T-helper 22 cell (primary cell): ENCODE measurements at places on chromosomes 7 and 10.

GRCh38 chr7:144991041-144991440 is 155.2 kb upstream of the TPK1 start:
- DNase-seq: no peak

DNA sequence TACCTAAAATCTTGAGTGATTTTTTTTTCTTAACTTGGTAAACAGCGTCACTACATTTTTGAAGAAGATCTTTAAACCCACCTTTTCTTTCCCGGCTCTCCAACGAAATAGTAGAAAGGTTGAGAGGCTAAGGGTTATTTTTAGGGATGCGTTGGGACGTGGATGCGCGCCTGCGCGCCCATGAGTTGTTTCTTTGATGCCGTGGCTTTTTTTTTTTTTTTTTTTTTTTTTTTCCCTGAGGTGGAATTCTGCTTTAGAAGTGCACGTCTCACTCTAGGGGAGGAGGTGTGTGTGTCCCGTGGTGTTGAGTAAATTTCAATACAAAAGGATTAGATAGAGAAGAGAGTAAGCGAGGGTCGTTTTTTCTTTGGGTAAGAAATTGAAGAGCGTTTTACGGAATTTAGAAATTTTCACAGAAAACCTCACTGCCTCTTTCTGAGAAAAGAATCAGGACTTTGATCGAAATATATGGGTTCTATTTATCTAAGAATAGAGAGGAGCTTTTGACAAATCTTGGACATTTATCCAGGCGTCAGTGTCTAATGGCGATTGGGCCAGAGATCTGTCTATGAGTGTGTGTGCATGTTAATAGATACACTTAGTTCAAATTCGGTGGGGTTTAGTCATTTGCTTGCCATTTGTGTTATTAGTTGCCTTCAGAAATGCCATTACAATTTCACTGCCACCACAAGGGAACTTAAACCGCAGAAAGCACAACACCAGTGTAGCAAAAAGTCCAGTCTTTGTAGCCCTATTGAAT is 1.2 kb upstream of the SP8 start:
- no peak for DNase-seq

GRCh38 chr10:47350671-47351640 is 2.8 kb downstream of the RBP3 start:
- DNase-seq: no peak

DNA sequence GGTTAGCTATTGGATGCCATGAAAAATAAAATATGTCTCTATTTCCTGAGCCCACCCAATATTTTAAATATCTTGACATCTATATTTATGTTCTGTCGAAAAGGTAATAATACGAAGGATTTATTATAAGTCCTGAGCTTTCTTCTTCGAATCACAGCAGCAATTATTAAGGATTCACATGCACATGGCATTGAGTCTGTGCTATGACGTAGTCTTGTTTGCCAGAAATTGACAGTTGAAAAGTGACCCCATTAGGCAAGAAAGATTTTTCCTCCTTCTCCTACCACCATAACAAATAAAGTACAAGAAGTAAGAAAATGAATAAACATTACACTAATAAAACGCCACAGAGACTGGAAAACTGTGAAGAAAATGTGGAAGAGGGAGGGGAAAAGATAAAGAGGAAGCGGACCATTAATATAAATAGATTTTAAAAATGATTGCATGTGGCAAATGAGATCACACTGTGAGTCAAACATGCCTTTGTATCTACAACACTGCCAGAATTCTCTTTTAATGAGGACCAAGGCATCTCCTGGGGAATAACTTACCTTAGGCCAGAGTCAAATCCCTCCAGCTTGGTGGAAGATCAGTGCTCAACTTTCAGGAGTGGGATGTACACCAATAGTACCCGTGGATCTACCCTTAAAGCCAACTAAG is 21.6 kb downstream of the FZD1 start:
- no peak for DNase-seq

GRCh38 chr7:33836797-33837355 is 68.5 kb upstream of the BMPER start:
- DNase-seq: no peak

GRCh38 chr7:22219739-22220493 is 137.0 kb downstream of the RAPGEF5 start:
- DNase-seq: no peak

GRCh38 chr10:54985732-54986131 is 184.7 kb upstream of the PCDH15 start:
- DNase-seq: no peak

DNA sequence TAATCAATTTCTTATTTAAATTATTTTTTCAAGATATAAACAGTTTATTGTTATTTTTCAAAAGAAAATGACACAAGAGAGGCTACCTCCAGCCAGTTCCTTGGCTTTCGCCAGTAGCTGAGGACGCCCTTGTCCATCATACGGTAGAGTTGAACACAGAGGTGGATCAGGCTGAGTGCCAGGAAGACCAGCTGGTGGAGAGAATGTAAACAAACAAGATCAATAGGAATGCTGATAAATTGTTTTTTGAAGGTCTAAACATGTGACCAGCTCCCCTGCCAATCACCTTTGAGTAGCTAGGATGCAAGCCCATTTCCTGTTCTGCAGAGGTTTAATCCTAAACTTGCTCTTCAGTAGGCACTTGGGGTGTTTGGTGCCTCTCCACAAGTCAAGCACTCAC is 138.9 kb downstream of the PKD1L1 start:
- no peak for DNase-seq

DNA sequence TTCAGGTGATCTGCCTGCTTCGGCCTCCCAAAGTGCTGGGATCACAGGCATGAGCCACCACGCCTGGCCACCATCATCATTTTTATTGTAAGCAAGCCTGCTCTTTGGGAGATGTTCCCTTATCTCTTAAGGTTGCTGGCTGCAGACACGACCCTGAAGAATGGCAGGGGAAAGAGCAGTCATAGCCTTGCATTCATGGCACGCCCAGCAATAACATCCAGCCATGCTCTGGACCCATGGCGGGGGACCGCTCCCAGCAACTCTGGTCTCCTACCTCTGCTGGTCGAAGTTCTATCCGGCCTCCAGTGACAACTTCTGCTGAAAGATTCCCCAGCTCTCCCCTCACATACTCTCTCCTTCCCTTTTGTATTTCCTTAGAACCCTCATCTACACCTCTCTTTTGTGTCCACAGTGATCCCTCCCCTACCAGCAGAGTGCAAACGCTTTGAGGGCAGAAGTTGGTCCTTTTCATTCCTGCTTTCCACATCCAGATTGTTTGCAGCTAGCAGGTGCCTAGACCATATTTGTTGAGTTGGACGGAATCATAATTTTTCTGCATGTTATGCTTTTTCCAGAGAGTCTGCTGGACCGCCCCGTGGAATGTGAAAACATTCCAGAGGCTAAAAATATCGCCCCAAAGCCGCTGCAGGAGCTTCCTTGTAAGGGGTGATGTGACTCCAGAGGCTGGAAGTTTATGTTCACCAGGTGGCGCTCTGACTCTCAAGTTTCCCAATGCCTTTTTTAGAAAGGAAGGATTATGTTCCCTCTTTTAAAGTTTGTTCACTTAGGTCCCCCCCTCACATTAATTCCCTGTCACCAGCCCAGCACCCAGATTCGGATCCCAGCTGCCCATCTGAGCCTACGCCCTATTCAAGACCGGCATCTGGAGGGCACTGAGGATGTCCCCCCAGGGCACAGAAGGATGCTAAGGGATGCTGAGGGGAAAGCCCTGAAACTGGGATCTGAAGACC is 4.3 kb upstream of the MARVELD1 start:
- DNase-seq: no peak

GRCh38 chr10:83908506-83908905 is 230.8 kb upstream of the GHITM start:
- DNase-seq: no peak

DNA sequence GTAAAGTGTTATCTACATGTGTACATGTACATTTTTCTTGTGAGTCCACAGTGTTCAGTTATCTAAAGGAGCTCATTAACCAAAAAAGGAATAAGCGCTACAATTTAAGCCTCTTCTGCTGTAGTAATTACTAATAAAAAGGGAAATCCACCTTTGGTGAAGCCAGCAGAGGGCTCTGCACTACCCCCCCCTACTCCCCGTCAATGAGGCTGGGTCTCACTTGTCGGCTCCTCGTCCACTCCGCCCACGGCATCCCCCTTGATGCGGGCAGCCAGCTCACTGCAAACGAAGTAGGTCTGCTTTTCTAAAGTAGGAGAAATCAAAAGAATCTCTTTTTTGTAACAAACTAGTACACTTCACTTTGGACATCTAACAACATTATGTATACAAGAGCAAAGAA is 4.7 kb upstream of the WASHC2A start:
- DNase-seq: no peak

- DNase-seq: no peak
Measured at GRCh38 chr7:107069457-107069856, 25.0 kb downstream of the PRKAR2B start.

DNA sequence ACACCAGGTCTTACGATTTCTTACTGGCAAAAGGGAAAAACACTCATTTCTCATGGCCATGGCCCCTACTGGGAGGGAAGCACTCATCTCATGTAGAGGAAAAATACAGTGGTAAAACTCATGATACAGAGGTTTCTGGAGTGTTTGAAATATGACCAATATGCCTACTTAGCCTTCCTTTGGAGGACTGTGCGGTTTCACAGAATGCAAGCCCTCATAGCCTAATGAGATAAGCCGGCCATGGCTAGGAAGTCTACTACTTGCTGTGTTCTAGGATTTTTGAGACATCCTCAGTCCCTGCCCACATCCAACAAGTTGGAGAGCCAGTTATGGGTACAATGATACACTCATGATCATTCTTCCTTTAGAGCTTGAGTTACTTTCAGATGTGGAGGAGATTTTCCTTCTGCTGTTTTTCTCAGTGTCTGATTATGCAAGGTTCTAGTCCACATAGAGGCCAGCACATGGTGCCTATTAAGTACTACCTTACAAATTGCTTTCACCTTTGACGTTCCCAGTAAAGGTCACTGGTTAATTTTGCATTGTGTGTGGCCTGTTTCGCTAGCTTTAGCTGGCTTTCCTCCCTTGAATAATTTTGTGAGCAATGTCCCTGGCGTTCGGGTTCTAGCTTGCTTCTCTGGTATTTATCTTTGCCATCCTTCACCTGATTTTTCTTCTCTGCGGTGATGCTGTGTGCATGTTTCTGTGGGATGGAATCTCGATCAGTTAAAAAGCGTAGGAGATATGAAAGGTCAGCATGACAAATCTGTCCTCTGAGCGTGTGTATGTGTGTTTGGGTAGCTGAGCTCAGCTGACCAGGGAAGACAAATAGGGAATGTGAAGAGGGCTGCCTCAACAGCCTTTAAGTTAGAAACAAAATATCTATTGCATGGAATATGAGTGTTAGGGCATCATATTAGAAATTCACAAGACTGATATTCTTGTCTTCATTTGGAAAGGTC is 295.4 kb downstream of the LRMDA start:
- no peak for DNase-seq

GRCh38 chr10:86047588-86047987 is 319.0 kb downstream of the GRID1 start:
- no peak for DNase-seq

- DNase-seq: no peak
Measured at GRCh38 chr7:151724920-151725584, 151.9 kb downstream of the PRKAG2 start.

DNA sequence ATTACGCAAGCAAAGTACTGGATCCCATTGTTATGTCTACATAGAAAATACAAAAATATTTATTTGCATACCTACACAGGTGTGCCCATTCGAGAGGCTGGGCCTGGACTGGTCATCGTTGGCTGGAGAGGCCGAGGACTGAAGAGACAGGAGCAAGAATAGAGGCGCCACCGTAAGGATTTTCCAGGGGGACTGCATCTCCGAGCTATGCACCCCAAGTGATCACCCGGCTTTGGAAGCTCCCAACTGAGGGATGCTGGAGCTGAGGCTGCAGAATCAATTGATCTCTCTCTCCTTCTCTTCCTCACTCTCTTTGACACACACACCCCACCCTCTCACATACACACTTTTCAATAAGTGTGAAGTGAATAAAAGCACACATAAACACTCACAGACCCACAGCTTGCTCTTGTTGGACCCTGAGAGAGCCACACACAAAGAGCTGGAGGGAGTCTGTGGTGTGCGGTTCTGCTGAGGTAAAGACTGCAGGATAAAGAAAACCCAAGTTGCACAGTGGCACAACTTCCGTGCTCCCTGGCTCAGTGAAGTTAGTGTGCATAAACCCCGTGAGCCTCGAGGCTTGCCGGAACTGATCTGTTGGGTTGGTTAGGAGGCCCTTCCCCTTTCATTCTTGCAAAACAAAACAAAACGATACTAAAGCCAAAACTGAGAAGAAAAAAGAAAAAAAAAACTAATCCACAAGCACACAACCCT is at the start of gene AOAH:
TSS of gene AOAH (minus strand) at position 544 of the 714 bp plus-strand sequence. CDS start at position 198, 346 bp downstream.
- peak; percentile 60 for DNase-seq

GRCh38 chr7:152504367-152504766 is 68.6 kb upstream of the KMT2C start:
- no peak for DNase-seq

- DNase-seq: no peak
Measured at GRCh38 chr7:30702200-30702599, 19.9 kb upstream of the CRHR2 start.

DNA sequence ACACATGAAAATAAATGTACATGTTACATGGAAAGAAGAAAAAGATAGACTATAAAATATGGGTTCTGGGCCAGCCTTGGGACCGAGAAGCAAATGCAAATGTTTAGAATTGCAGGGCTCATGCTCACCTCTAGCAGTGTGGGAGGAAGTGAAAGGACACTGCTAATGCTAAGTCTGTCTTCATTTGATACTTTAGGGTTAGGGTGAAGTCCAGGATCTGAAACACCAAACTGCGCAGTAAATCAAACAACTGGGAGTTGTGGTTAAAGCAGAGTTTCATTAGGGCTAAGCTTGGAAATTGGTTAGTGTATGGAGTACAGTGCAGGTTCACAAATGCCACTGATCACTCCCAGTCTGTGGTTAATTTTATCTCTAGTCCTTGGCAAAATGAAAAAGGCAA is 73.2 kb upstream of the PDK4 start:
- no peak for DNase-seq

DNA sequence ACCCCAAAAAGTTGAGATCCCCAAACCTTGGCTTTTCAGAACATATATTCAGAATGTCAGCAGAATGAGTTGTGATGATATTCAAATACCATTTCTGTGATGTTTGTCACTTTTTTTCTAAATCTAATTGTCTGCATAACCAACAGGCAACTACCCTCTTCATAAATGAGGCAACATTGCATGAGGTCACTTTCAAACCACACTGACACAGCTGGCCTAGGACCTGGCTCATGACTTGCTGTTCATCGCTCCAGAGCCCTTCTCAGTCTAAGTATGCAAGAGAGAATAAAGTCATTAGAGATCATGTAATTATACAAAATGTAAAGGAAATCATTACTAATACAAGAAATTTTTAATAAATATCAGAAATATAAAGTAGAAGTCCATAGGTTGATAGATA is 681.9 kb downstream of the GRM8 start:
- DNase-seq: no peak

GRCh38 chr7:44796034-44796503 is 412 bp upstream of the PPIA start:
- DNase-seq: no peak

- DNase-seq: no peak
Measured at GRCh38 chr10:121285406-121286196, 312.6 kb downstream of the FGFR2 start.
